Stimulated activated CD4-positive, alpha-beta T cell treated with anti-CD3 and anti-CD28 coated beads, TNF-alpha, amount 100 ng/mL, for 4 hours (primary cell): ENCODE measurements at places on chromosomes 1 and 21.

DNA sequence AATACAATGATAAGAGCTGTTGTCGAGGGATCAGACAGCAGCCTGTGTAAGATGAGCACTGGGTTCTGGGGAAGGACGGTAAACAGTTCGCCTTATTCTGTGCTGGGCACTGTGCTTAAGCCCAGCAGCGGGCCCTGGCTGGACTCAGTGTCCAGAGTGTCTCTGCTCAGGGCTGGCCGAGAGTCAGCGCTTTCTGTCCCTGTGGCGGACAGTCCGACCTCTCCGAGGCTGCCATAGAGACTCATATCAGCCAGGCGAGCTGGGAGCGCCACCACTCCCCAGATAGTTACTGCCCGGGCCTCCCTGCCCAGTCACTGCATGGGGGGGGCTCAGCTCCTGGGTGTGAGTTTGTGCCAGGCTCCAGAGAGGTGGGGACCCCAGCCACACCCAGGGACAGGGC, 14.7 kb upstream of the NPHP4 start:
- no peak for DNase-seq

- peak; percentile 30 for DNase-seq
These were observed 1.0 kb downstream of the TP53BP2 start for GRCh38 chr1:223844787-223845036.

- no peak for DNase-seq
These were observed 94.6 kb upstream of the SLC44A3 start for GRCh38 chr1:94725566-94725965.

- no peak for DNase-seq
These were observed 145.3 kb downstream of the PCBP3 start for GRCh38 chr21:45788637-45789506.

DNA sequence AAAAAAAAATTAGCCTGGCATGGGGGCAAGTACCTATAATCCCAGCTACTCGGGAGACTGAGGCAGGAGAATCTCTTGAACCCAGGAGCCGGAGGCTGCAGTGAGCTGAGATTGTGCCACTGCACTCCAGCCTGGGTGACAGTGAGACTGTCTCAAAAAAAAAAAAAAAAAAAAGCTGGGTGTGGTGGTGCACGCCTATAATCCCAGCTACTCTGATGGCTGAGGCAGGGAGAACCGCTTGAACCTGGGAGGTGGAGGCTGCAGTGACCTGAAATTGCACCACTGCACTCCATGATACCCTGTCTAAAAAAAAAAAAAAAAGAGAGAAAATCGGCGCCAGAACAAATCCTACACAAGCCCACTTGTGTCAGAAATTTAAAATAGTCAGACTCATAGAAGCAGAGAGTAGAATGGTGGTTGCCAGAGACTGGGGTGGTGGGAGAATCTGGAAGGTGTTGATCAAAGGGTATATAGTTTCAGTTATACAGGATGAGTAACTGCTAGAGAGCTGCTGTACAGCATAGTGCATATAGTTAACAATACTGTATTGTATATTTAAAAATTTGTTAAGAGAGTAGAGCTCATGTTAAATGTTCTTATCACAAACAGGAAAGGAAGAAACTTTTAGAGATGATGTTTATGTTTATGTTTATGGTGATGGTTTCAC, 9.6 kb downstream of the DIP2A start:
- no peak for DNase-seq

DNA sequence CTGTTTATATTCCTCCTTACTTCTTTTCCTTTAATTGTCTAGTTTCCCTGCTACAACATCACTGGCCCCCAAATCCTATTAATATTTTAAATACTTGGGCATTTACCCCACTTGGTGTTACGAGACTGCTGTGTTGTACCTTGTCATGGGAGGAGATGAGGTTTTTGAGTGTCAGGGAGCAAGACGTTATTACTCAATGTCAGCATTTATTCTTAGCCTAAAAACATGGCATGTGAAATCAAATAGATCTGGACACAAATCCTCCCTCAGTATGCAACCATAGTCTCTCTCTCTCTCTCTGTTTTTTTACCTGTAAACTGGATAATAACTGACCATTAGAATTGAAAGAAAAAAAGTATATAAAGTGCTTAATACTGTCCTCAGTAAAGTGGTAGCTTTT, 4.6 kb downstream of the LRRC8B start:
- DNase-seq, result no peak

DNA sequence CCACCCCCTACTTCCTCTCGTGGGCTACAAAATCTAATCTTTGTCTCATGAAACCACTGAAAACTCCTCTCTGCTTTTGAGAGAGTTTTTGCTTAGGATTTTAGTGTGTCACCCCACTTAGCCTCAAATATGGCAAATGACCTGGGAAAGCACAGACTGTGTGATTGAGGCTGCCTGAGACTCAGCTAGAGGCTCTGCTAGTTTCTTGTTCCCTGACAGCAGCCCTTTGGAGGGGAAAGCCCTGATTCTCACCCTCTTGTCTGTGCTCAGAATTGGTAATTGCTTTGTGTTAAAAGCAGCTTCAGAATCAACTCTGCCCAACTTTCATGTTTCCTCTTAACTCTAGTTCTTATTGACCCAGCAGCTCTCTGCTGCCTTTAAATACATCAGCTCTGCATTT, 85.6 kb upstream of the ZP4 start:
- no peak for DNase-seq

DNA sequence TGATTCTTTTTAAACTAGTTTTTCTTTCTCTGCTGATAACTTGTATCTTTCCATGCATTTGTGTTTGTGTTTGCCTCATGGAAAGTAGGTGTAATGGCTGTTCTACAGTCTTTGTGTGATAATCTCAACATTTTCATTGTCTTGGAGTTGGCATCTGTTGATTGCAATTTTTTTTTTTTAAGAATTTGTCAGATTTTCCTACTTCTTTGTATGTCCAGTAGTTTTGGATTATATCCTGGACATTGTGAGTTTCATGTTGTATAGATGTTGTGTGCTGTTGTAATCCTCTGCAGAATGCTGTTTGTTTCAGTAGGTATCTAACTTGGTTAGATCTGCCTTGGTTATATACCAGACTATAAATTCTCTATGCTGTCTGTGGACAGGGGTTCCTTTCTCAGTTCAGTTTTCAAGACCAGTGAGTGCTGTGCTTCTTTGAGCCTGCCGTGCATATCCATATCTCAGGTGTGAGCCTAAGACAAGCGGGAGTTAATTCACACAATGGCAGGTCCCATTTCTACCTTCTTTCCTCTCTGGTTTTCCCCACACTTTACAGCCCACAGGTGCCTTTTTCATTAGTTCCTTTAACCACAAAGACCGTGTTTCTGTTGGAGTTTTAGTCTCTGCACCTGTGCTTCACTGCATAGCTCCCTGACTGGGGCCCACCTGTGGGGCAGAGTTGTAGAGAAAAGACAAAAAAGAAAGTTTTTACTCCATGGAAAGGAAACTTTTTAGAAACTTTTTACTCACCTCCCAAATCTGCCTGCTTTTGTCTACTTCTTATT, 69.9 kb downstream of the ITSN1 start:
- no peak for DNase-seq
